ENCODE measurements at places on chromosomes 5 and 9. TPM values are rescaled to one million over a fixed set of nuclear protein-coding genes. Genes with fewer than 3 reads are reported as not detected.
A peak's percentile ranks its signal among the peaks of the same experiment; 100 is the strongest.

The PCSK1 gene
- not detected for total RNA-seq

The STC2 gene
- 8.9 TPM for total RNA-seq

The FLT4 gene
- total RNA-seq = 0.25 TPM

The IFNA21 gene
- total RNA-seq = not detected

The BHMT2 gene
- not detected for total RNA-seq

The MLANA gene
- total RNA-seq = not detected

- DNase-seq = no peak
- H3K27me3 ChIP-seq = no peaks in the 10 kb centered on the region
- H3K36me3 ChIP-seq = no peaks in the 10 kb centered on the region
- H3K4me1 ChIP-seq = no peaks in the 10 kb centered on the region
- no peak overlapping the region for H3K4me3 ChIP-seq
- no peak overlapping the region for H3K27ac ChIP-seq
These were observed 67.9 kb downstream of the NFIB start for GRCh38 chr9:14245901-14246525.

GRCh38 chr9:37004424-37004935, 29.6 kb downstream of the PAX5 start:
- no peak overlapping the region for H3K27ac ChIP-seq
- H3K36me3 ChIP-seq = no peaks in the 10 kb centered on the region
- DNase-seq = no peak
- peaks cover 2% of the 10 kb centered on the region for H3K4me1 ChIP-seq

DNA sequence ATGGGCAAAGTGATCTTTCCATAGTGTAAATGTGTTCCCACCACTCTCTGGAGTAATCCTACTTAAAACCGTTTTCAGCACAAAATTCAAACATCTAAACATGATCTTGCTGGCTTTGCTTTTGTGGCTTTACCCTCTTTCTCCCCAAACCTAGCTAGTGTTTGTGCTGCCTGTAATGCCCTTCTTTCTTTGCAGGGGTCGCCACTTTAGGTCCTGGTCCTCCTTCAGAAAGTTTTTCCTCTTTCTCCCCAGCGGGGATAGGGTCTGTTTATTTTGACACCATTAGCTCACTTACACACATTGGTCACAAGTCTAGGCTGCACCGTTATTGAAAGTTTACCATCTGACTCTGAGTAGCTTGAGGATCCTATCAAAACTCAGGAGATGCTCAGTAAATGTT, 736 bp upstream of the HSD17B4 start:
- H3K4me1 ChIP-seq = peaks cover 22% of the 10 kb centered on the region
- no peaks in the 10 kb centered on the region for H3K27me3 ChIP-seq
- H3K27ac ChIP-seq = no peak overlapping the region
- peaks cover 2% of the 10 kb centered on the region for H3K36me3 ChIP-seq

DNA sequence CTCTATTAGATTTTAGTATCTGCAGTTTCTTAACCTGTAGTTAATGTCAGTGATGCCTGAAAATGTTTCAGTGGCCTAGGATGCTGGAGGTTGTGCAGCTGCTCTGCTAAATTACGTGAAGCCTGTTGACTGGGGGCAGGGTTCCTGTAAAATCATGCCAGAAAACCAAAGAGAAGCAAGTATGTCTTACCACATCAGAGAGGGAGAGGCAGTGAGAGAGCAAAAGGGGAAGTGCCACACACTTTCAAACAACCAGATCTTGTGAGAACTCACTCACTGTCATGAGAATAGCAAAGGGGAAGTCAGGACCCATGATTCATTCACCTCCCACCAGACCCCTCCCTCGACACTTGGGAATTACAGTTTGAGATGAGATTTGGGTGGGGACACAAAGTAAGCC, 83.9 kb upstream of the CYLC2 start:
- DNase-seq = no peak
- no peak overlapping the region for H3K27ac ChIP-seq
- H3K27me3 ChIP-seq = no peaks in the 10 kb centered on the region
- no peaks in the 10 kb centered on the region for H3K4me1 ChIP-seq

DNA sequence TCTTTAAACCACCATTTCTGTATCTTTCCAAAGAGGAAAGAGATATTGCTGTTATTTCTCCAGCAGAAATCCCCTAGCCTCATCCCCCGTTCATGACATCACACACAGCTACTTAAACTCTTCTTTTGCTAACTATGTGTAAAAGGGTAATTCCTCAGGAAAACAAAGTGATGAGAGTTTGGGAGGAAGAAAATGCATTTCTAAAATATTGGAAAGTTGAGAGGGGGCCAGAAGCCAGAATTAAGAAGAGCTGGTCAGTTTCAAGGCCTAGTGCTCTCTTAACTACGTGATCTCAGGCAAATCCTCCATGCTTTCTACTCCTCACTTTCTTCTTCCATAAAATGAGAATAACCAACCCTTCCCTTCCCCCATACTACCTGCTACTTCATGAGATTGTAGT, 109.4 kb downstream of the LIFR start:
- H3K27me3 ChIP-seq = peaks cover 71% of the 10 kb centered on the region
- no peak overlapping the region for H3K27ac ChIP-seq
- no peak overlapping the region for H3K4me3 ChIP-seq

- no peaks in the 10 kb centered on the region for H3K36me3 ChIP-seq
- DNase-seq = peak; percentile 74
- no peaks in the 10 kb centered on the region for H3K27me3 ChIP-seq
- no peak overlapping the region for H3K27ac ChIP-seq
- peaks cover 17% of the 10 kb centered on the region for H3K4me1 ChIP-seq
- no peak overlapping the region for H3K4me3 ChIP-seq
These were observed 14.3 kb upstream of the NR4A3 start for GRCh38 chr9:99807276-99807852.

DNA sequence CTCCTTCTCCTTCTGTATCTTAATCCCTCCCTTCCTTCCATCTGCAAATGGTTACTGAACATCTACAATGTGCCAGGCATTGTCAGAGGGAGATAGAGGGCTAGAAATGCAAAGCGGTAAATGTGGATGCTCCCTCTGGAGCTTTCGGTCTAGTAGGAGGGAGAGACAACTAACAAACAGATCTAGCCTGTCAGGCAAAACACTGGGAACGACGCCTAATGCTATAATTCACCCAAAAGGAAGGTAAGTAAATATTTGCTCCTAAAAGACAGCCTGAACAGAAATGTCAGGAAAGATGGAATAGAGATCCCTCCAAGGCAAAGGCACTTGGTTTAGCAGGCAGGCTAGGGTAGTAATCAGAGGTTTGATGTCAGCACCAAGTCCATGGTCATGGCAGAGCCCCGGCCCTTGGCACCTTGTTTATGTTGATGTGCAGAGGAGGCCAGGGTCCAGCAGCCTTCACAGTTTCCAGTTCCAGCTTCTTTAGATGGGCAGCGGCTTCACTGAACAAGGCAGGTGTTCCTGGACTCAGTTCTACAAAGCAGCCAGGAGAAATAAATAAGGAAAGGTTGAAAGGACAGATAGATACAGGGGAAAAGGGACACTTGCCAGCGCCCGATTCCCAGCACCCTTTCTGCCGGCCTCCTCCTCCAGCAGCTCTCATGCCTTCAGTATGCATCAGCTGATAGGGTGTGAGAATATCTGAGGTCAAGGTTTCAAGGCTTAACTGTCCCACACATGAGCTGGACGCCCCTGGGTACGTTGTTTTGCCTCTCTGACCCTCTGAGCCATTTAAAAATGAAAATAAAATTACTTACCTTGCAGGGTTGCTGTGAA, 46.5 kb upstream of the FRRS1L start:
- DNase-seq = no peak
- peaks cover 19% of the 10 kb centered on the region for H3K27me3 ChIP-seq
- no peak overlapping the region for H3K27ac ChIP-seq

DNA sequence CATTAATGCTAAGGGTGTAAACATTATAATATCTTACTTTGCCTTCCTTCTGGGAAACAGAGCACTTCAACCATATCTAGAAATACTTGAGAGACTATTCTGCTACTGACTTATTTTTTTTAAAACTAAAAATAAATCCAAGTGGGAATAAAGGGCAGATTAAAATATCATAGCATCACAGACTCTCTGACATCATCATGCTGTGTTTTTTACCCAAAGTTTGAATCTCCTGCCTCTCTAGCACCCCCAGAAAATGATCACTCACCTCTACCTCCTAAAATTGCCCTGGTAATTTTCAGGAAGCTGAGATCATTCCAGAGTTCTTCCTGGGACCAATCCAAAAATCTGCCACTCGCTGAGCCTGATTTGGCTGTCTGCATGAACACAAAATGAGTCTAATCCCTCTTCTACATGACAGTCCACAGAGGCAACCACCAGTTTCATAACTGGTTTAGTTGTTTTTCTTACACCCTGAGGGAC, 813.8 kb upstream of the DMAC1 start:
- DNase-seq = no peak
- no peaks in the 10 kb centered on the region for H3K36me3 ChIP-seq
- peaks cover 3% of the 10 kb centered on the region for H3K27me3 ChIP-seq
- H3K27ac ChIP-seq = no peak overlapping the region

DNA sequence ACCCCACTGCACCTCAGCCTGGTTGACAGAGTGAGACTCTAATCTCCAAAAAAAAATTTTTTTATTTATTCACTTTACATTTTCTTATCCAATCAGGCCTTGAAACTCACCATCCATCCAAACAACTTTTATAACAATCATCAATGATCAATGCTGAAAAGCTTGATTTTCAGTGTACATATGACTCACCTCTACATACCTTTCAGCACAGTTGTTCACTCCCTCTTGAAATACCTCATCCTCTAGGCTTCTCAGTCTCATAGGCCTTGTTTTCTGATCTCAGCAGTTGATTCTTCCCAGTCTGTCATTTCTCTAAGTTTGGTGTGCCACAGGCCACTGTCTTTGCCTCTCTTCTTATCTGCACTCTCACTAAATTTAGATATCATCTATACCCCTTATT, 36.2 kb downstream of the GRIN3A start:
- DNase-seq = no peak
- no peak overlapping the region for H3K4me3 ChIP-seq
- peaks cover 20% of the 10 kb centered on the region for H3K27me3 ChIP-seq
- peaks cover 6% of the 10 kb centered on the region for H3K4me1 ChIP-seq
- H3K36me3 ChIP-seq = no peaks in the 10 kb centered on the region

Data from activated CD4-positive, alpha-beta T cell treated with anti-CD3 and anti-CD28 coated beads, Interleukin-2, amount 10 ng/mL, durations not matched to agents 7 days and 5 days (primary cell).